ENCODE measurements at places on chromosomes 1 and 21.

- DNase-seq, result no peak
These were observed 93.9 kb upstream of the TARDBP start for GRCh38 chr1:10918531-10918930.

GRCh38 chr1:94636624-94637023 lies 95.1 kb upstream of the F3 start:
- DNase-seq, result no peak

DNA sequence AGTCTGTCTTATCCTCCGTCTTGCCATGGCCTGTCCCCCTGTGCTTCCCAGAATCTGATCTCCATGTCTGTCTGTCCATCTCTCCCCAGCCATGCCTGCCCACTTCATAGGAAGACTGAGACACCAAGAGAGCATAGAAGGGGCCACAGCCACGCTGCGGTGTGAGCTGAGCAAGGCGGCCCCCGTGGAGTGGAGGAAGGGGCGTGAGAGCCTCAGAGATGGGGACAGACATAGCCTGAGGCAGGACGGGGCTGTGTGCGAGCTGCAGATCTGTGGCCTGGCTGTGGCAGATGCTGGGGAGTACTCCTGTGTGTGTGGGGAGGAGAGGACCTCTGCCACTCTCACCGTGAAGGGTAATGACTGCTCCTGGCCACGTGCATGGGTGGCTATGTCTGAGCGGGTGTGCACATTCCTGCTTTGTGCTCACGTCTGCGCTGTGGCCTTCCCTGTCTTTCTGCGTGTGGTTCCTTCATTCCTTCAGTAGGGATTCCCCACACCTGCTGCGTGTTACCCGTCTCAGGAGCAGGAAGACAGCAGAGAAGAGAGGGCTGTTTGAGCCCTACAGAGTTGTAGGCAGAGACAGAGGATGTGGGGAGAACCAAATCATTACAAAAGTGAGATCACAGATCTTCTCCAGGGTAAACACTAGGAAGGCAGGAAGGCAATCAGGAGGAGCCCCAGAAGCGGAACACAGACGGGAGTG lies 80.8 kb downstream of the OBSCN start:
- DNase-seq, result peak; percentile 6

DNA sequence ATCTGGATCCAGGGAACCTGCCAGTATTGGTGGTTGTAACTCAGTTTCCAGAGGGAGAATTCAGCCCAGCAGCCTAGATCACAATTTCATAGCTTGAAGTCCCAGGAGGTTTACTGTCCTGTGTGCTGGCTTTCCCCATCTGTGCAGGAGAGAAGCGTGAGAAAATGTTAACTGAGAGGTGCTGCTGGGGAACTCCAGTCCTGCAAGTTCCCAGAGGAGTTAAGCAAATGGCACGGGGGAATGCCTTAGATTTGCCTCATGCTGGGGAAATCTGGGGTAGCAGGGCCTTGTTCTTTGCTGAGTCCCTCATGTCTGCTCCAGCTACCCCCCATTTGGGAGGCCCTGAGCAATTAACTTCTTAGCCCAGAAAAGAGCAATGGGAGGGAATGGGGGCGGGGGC lies 25.1 kb upstream of the SLAMF6 start:
- DNase-seq, result no peak
